ENCODE measurements at places on chromosomes 2 and 18.

DNA sequence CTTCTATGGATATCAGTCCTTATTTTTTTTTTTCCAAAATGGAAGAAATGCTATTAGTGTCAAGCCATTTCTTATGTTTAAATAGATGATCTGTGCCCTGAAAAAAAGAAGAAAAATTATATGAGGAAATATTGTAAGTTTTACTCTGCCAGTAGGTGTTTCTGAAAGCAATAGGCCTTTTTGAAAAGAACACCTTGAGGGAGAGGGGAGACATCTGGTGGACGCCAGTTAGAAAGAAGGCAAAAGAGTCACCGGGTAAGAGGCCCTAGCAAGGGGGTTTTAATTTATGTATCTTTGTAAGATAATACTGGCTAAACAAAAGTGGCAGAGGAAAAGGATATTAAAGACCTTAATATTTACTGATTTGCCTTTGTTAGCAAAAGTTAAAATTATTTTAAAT is 56.1 kb downstream of the DYNAP start:
- no peak for DNase-seq

DNA sequence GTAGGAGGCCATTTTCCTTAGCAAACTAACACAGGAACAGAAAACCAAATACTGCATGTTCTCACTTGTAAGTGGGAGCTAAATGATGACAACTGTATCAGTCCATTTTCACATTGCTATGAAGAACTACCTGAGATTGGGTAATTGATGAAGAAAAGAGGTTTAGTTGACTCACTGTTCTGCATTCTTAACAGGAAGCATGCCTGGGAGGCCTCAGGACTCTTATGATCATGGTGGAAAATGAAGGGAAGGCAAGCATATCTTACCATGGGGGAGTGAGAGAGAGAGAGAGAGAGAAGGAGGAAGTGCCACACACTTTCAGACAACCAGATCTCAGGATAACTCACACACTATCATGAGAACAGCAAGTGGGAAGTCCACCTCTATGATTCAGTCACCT is 105.3 kb downstream of the PARD3B start:
- DNase-seq, result no peak

DNA sequence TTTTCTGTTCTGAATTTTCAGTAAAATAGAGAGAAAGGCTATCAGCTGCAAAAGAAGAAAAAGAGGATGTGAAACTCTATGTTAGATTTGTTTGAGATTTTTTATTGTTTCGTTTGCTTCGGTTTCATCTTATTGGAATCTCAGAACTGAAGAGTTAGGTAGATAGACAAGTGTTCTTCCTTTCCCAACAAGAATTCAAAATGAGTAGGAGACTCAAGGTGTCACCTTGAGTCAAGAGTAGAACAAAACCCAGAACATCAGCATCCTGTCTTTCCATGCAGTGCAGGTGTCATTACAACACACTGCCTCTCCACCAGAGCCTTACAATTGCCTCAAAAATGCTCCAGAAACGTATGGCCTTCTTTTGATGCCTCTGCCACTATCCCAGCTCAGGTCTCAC is 21.1 kb downstream of the NBAS start:
- DNase-seq, result no peak

GRCh38 chr2:143742581-143742980 is 613.4 kb downstream of the ARHGAP15 start:
- DNase-seq, result no peak

GRCh38 chr2:120526047-120526562 is 180.2 kb downstream of the INHBB start:
- DNase-seq, result no peak

GRCh38 chr2:214881647-214882202 is 72.2 kb upstream of the BARD1 start:
- DNase-seq, result no peak

DNA sequence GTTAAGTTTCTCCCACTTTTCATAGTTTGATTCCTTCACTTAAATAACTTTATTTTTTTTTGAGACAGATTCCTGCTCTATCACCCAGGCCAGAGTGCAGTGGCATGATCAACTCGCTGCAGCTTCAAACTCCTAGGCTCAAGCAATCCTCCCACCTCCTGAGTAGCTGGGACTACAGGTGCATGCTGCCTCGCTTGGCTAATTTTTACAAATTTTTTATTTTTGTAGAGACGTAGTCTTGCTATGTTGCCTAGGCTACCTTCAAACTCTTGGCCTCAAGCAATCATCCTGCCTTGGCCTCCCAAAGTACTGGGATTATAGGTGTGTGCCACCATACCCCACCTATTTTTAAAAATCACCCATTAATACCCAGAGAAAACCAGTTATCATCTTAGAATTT is 14.2 kb upstream of the WIPF1 start:
- no peak for DNase-seq

DNA sequence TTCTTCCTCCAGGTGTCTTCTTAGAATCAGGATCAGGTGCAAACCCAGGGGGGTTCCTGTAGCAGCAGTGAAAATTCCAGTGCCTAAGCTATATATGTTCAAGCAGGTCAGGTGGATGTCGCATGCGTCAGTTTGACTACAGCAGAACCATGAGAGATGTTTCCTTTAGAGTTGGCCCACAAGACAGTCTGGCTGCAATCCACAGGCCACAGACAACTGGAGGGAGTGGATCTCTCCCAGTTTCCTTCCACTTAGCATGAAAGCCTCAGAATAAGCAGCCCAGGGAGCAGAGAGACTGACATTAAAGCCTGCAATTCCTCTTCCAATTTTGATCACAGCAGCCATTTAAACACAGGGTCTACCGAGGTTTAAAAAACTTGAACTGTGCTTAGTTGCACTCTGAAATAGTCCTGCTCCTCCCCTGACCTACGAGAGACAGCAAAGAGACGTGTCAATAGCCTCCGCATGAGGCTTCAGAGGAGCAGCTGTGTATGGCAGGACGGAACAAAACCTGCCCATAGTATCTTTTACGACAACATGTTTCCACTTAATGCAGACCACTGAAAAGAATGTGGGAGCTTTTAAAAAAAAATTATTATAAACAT is 988 bp upstream of the KCNE4 start:
- DNase-seq, result no peak

GRCh38 chr2:230219419-230220331 is at the start of gene SP110:
TSS of gene SP110 (minus strand) at chr2:230219984. CDS start at chr2:230216927, 3,057 bp downstream.
- DNase-seq, result peak; percentile 91

GRCh38 chr2:128735296-128735960 is 416.8 kb upstream of the HS6ST1 start:
- no peak for DNase-seq

DNA sequence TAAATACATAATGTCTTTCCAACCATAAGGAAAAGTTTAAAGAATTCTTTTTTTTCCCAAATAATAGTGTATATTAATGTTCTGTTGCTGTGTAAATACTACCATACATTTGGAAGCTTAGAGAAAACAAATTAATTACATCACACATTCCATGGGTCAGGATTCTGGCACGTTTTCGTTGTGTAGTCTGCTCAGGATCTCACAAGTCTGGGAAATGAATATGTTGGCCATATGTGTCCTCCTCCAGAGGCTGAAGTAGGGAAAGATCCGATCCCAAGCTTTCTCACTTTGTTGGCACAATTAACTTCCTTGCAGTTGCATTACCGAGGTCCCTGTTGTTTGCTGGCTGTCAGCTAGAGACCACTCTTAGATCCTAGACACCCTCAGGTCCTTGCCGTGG is 83.9 kb downstream of the RPRM start:
- no peak for DNase-seq

GRCh38 chr2:97651114-97651513 is 5.3 kb downstream of the COX5B start:
- DNase-seq, result no peak

DNA sequence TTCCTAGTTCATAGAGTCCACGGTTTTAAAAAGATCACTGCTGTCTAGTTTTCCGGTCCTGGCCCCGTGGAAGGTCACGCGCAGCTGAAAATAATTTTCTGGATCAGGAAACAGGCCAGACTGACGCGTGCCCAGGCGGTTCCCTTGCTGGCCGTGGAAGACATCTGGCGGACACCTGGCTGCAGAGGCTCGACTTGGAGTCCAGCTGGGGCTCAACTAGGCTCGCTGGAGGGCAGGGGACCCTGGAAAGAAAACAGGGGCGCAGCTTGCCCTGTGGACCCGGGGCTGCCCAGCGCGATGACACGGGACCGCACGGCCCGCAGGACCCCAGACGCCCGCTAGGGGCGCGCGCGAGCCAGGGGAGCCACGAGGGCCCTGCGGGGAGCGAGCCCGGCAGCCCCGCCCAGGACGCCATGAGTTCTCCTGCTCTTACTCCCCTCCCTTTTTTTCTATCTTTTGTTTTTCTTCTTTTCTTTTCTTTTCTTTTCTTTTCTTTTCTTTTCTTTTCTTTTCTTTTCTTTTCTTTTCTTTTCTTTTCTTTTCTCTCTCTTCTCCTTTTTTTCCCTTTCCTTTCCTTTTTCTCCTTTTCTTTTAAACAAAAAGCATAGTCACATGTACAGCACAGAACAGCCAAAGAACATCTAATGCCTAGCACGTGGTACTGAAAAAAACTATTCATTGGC is 43.2 kb upstream of the UBE2F start:
- DNase-seq, result peak; percentile 74

GRCh38 chr2:68234405-68234804 is 17.9 kb downstream of the PPP3R1 start:
- DNase-seq, result no peak
